ENCODE measurements at places on chromosomes 2 and 18.

DNA sequence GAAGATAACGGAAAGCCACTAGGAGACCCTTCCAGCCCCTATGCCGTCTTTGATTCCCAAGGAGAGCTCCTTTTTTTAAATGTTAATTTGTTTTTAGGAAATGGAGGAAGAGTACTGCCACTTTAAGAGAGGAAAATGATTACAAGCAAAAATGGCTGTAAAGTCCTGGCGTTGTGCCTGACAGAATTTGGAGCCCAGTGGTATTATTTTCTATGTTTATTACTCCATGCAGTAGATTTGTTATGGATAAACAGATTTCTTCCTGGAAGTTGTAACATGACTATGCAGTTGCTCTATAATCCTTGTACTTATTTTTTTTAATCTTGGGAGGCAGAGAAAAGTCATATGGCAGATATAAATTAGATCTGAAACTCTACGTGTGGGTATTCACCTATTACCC lies 141.3 kb downstream of the GBX2 start:
- no peak for DNase-seq

DNA sequence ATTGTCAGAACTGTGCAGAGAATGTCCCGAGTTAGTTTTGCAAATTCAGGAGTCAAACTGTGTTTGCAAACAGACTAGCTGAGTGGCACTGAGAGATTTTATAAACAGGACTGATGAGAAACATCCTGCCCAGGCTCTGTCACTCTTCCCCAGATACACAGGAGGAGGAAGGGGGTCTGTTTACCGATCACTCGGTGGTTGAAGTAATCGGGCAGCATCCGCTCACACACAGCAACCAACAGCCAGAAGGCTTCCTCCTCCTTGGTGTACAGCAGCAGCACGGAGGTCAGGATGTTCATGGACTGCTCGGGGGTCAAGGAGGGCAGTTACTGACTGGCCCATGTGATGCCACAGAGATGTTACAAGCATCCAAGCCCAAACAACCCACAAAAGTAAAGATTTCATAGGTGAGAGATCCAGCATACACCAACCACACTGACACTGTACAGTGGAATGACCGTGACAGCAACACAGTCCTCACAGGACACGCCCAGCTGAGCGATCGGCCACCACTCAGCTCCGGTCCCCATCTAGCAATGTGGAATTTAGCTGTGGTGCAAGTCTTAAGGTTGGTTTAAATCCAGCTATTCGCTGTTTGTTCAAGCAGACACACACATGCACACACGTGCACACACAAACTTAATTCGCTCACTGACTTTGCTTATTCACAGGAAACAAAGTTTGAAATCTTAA lies 30.1 kb downstream of the RPL31 start:
- no peak for DNase-seq

DNA sequence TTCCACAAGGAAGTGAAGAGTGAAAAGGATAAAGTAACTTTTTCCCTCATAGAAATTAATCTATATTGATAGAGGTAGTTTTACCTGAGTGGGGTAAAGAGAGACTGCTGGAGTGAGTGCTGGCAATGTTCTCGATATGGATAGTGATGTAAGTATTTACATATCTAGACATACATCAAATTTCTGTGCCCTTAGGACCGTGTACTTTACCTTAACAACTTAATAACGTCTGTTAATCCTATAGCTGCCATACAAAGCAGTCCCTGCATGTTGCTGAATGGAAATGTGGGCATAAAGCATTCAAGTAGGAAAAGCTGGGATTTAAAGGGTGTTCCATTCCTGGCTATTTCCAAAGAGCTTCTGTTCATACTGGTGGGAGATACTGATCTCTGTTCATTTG lies 162.4 kb upstream of the NOSTRIN start:
- DNase-seq, result no peak

GRCh38 chr2:236627193-236627592 lies 57.6 kb downstream of the ACKR3 start:
- no peak for DNase-seq

GRCh38 chr2:165401285-165401852 lies 68.1 kb upstream of the CSRNP3 start:
- peak; percentile 12 for DNase-seq

- DNase-seq, result no peak
Measured at GRCh38 chr2:237045449-237045848, 40.2 kb upstream of the COPS8 start.

GRCh38 chr2:27807476-27807875 lies 36.0 kb downstream of the MRPL33 start:
- DNase-seq, result peak; percentile 26

DNA sequence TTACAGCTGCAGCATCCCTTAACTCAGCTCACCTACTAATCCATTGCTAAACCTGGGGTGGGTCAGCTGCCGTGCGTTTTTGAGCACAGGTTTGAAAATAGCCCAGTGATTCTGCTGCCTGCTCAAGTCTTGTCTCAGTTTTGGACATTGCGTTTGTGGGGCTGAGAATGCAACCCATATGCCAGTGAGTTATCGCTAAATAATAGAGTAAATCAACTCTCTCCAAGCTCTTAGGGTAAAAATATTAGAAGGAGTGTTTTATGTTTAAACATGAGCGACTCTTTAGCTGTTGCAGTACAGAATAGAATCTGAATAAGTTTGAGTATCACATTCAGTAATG lies 2.1 kb downstream of the TSHZ1 start:
- no peak for DNase-seq

DNA sequence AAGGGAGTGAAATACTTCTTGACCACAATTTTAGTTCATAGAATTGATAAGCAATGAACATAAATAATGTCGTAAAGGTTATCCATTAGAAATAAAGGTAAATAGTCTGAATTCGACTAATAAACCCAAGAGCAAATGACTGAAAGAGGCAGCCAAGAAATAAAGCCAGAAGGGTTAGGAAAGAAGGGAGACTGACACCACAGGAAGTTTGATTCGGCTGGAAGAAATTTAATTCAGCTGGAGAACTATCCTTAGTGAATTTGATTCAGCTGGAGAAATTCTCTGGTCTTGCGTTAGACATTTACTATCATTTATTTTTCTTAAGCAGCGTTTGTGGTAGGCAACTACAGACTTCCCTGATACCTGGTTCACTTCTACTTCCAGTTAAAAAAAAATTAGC lies 429.6 kb downstream of the PID1 start:
- no peak for DNase-seq

GRCh38 chr2:105150231-105150630 lies 91.3 kb upstream of the GPR45 start:
- DNase-seq, result no peak

DNA sequence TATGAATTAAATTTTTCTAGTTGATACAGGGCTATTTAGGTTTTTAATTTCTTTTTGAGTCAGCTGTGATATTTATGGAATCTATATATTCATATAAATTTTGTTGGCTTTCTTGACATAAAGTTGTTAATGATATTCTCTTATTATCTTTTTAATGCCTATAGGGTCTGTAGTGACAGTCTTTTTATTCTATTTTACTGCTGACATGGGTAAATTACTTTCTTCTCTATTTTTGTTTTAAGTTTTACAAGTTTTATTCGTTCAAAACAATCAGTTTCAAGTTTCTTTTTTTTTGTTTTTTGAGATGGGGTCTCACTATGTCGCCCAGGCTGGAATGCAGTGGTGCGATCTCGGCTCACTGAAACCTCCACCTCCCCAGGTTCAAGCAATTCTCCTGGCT lies 226.3 kb downstream of the ZRANB3 start:
- DNase-seq, result no peak

DNA sequence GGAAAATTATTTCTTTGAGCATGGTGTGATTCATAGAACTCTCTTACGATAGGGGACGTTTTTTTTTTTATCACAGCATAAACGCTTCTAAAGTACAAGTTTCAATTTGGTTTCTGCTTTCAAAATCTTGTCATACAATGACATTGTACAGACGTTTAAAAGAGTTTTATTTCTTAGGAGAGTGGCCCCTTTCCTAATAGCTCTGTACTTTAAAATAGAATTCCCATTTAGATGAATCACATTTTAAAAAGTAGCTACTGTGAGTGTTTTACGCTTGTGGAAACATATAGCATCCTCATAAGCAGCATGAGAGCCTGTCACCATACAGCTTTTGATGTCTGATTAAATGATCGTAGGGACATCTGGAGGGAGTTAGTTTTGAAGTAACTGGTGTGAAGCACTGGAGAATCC lies 510.9 kb downstream of the PARD3B start:
- DNase-seq, result no peak

Measured in HuH-7 (cell line).